ENCODE measurements at places on chromosomes 12 and 14. TPM values are rescaled to one million over a fixed set of nuclear protein-coding genes. Genes with fewer than 3 reads are reported as not detected.
A peak's percentile ranks its signal among the peaks of the same experiment; 100 is the strongest.

GRCh38 chr12:122537021-122537420, 10.0 kb downstream of the KNTC1 start:
- H3K4me1 ChIP-seq, result peaks cover 6% of the 10 kb centered on the region
- no peak overlapping the region for H3K4me3 ChIP-seq
- peaks cover 55% of the 10 kb centered on the region for H3K36me3 ChIP-seq
- no peak overlapping the region for H3K27ac ChIP-seq

GRCh38 chr12:116780942-116781341, 42.8 kb downstream of the RNFT2 start:
- no peak overlapping the region for H3K4me3 ChIP-seq
- H3K4me1 ChIP-seq, result no peaks in the 10 kb centered on the region

GRCh38 chr14:70655110-70655826, 13.6 kb downstream of the TTC9 start:
- H3K4me1 ChIP-seq, result peaks cover 74% of the 10 kb centered on the region
- peak overlapping the region; percentile 99 for H3K27ac ChIP-seq
- H3K27me3 ChIP-seq, result no peaks in the 10 kb centered on the region
- peaks cover 46% of the 10 kb centered on the region for H3K36me3 ChIP-seq
- DNase-seq, result peak; percentile 77
- peak overlapping the region; percentile 81 for H3K4me3 ChIP-seq

DNA sequence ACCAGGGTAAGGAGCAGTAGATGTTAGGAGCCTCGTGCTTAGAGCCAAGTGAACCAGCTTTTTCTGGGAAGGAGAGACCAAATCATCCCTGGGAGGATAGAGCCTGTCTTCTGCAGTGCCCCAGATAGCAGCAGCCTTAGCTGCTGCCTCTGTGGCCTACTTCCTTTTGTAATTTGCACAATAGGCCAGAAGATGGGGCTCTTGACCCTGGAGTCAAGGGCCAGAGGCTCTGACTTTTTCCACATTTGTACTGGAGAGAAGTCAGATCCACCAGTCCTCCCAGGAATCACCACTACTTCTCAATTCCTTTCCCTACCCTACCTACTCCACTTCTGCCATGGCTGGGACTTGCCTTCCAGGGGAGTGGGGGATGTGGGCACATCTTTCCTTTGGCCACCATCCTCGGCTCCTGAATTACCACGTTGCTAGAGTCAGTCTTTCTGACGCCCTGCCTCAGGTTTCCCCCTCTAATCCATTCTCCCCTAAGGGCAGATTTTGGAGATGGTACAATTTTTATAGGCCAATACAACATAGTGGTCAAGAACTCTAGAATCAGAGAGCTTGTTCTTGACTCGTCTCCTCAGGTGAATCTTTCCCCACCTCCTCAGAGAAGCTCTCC, 3.3 kb upstream of the SLC4A8 start:
- H3K4me1 ChIP-seq, result peaks cover 12% of the 10 kb centered on the region
- no peak overlapping the region for H3K27ac ChIP-seq
- peaks cover 9% of the 10 kb centered on the region for H3K27me3 ChIP-seq
- H3K4me3 ChIP-seq, result no peak overlapping the region

GRCh38 chr12:27191531-27191930, 52.6 kb upstream of the STK38L start:
- H3K4me3 ChIP-seq, result no peak overlapping the region
- H3K36me3 ChIP-seq, result no peaks in the 10 kb centered on the region
- no peak overlapping the region for H3K27ac ChIP-seq
- peaks cover 2% of the 10 kb centered on the region for H3K4me1 ChIP-seq
- no peak for DNase-seq

DNA sequence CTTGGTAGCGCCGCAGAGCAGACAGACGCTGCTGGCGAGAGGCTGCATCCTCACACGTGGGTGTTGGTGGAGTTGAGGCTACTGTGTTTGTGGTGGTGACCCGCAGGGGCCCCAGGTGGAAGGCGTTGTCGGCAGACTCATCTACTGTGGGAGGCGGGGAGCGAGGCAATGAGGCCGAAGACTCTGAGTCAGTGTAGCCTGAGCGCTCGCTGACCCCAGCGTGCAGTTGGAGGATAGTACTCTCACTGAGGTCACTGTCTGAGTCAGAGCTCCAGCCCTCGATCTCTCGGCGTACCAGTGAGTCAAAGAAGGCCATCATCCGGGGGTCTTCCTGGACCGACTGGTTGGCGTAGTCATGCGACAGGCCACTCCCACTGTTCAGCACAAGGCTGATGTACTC, 76.0 kb upstream of the ACTN1 start:
- no peaks in the 10 kb centered on the region for H3K27me3 ChIP-seq
- H3K4me3 ChIP-seq, result no peak overlapping the region
- no peak overlapping the region for H3K27ac ChIP-seq

GRCh38 chr12:14810953-14811483, 3.0 kb downstream of the SMCO3 start:
- H3K36me3 ChIP-seq, result no peaks in the 10 kb centered on the region
- no peak overlapping the region for H3K27ac ChIP-seq
- H3K4me3 ChIP-seq, result no peak overlapping the region
- DNase-seq, result no peak
- peaks cover 1% of the 10 kb centered on the region for H3K27me3 ChIP-seq

GRCh38 chr12:33825442-33825841, 196.9 kb upstream of the ALG10 start:
- H3K4me3 ChIP-seq, result no peak overlapping the region
- DNase-seq, result no peak
- H3K27ac ChIP-seq, result no peak overlapping the region
- H3K4me1 ChIP-seq, result no peaks in the 10 kb centered on the region
- H3K27me3 ChIP-seq, result no peaks in the 10 kb centered on the region

- no peaks in the 10 kb centered on the region for H3K36me3 ChIP-seq
- H3K4me3 ChIP-seq, result no peak overlapping the region
- H3K27ac ChIP-seq, result no peak overlapping the region
- no peak for DNase-seq
These were observed 41.2 kb downstream of the SLC6A12 start for GRCh38 chr12:172732-173161.

DNA sequence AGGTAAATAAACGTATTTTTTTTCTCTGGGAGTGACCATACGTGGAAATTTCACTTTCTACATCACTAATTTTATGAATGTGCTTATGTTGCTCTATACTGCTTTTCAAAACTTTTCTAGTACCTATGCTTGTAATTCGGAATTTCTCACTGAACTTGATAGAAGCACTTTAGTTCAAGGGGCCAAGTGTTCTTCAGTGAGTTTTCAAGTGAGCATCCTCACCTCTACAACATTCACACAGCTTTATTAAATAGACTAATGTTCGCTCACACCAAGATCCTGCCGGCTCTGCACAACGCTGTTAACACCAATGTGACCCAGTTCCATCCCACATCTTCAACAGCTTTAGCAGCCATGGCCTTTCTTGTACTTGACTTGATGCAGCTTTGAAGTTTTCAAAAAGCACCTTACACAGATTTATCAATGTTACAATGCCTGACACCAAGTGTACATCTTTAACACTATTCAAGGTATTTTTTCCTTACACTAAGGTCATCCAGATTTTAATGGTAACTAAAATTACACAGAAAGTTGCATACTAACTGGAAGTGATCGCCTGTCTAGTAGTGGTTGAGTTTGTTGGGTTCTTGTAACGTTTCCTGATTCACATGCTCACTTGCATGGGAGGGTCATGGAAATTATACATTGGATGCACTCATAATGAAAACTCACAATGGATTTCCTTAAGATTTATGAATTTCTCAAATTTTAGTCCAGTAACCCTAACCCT, 4.5 kb downstream of the UBC start:
- peak overlapping the region; percentile 31 for H3K27ac ChIP-seq
- no peak for DNase-seq
- H3K27me3 ChIP-seq, result no peaks in the 10 kb centered on the region
- H3K36me3 ChIP-seq, result peaks cover 41% of the 10 kb centered on the region
- no peak overlapping the region for H3K4me3 ChIP-seq

GRCh38 chr12:132904718-132905328, 17.4 kb upstream of the CHFR start:
- no peak overlapping the region for H3K27ac ChIP-seq
- peaks cover 13% of the 10 kb centered on the region for H3K27me3 ChIP-seq
- H3K4me3 ChIP-seq, result no peak overlapping the region
- H3K36me3 ChIP-seq, result peaks cover 3% of the 10 kb centered on the region
- peak; percentile 76 for DNase-seq

The ADAMTS20 gene
- total RNA-seq, result not detected

The CAPZA3 gene
- not detected for total RNA-seq

The KSR2 gene
- total RNA-seq, result 0.05 TPM

The FSCB gene
- total RNA-seq, result not detected
